ENCODE measurements at places on chromosomes 6 and 20.
A peak's percentile ranks its signal among the peaks of the same experiment; 100 is the strongest.

GRCh38 chr6:106069478-106069877 is 16.7 kb upstream of the PRDM1 start:
- peak; percentile 82 for DNase-seq

DNA sequence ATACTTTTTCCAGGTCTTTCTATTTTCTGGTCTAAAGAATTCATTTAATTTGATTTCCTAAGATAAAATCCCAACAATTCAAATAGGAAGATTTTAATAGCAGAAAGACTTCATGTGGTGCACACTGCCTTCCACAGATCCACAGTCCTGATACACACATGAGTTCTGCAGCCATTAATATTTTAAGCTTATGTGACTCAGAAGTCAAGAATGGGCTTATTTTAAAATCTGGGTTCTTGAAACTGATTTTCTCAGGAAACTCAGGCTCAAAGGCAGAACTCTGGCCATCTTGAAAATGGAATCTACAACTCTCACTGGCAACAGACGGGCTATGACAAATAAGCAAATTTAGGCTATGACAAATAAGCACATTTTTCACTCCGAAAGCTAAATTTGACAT is 88.2 kb downstream of the COL12A1 start:
- no peak for DNase-seq

DNA sequence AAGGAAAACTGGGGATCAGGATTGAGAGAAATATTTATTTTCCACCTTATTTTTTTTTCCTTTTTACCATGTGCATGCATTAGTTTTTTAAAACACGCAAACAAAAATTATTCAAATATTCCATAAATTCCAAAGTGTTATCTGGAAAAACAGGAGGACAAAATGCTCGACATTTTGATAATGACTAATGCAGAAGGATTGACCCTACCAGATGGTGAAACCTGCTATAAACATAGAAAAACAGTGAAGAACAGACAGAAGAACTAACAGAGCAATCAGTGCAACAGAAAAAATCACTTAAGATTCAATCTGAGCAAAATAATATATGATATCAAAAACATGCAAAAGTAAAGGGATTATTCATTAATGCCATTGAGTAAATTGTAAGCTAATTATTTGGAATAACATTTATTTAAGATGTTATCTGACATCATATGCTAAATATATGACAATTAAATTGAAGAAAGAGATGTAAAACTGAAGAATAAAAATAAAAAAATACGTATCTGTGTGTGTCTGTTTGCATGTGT is 218.4 kb downstream of the LMBRD1 start:
- DNase-seq = no peak

GRCh38 chr6:89023591-89024441 is 56.7 kb upstream of the PNRC1 start:
- no peak for DNase-seq

- no peak for DNase-seq
Measured at GRCh38 chr6:1091900-1092299, 220.0 kb upstream of the FOXQ1 start.

- DNase-seq = peak; percentile 76
Measured at GRCh38 chr6:27893836-27894807, 18.1 kb downstream of the OR2B2 start.

DNA sequence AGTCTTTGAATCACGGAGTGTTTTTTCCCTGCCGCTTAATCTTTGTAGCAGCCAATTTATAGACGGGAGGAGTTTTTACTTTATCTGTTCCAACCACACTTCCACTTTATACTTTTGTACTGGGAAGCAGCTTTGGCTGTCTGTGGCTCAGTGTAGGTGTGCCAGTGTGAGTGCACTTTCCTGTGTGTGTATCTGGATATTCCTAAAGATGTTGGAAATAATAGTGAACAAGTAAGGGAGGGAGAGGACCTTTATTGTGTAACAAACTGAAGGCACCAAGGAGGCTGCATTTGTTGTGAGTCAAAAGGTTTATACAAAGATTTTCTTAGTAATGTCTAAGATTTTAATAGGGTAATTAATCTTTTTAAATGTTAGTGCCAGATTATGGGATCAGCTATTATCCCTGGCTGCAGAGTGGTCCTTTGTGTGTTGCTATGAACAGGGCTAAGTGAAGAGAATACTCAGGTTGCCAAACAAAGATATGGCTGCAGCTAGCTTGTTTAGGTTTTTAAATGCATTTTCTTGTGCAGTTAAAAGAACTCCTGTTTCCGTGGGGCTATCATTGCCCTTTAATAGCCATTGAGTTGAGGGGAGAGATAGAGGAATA is 226.3 kb downstream of the RNF144B start:
- no peak for DNase-seq

GRCh38 chr6:135537741-135538301 is 40.3 kb upstream of the AHI1 start:
- DNase-seq = no peak

- DNase-seq = no peak
Measured at GRCh38 chr20:1041845-1042390, 39.8 kb upstream of the RSPO4 start.

DNA sequence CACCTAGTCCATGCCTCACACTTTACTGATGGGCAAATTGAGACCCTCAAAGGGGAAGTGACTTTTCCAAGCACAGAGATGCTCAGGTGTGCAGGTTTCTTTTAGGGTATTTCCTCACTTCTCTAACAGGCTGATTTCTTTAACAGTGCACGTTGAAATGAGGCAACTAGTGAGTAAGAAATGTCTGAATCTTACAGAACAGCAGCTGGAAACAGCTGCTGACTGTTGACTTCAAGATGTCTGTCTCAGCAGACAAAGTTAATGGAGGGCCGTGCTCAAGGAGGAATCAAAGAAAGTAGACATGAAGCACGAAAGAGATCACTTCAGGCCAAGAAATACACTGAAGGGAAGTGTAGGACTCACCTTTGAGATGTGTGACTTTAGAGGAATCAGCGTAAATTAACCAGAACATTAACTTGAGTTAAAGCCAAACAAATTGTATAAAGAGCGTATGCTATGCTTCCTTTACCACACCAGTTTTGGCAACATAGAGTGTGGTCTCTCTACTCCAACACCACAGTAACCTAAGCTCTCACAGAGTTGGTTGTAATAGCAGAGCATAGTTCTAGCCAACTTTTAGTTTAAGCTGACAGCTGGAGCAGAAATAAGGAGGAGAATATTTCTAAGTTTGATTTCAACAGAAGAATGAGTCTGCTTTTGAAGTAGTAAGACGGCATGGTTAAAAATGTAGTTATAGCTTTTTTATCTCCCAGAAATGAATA is 60.9 kb downstream of the SAMD3 start:
- no peak for DNase-seq

DNA sequence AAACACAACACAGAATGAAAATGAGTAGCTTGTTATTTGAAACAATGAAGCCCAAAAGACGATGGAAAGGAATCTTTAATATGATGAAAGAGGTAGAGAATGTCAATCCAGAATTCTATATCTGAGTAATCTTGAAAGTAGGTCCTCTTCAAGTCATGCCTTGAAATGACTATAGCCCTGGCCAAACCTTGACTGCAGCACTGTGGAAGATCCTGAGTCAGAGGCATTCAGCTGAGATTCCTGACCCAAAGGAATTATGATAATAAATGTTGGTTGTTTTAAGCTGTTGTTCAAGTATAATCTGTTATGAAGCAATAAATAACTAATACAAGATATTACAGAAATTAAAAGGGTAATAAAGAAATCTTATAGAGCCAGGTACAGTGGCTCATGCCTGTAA is 64.8 kb downstream of the IBTK start:
- DNase-seq = no peak

DNA sequence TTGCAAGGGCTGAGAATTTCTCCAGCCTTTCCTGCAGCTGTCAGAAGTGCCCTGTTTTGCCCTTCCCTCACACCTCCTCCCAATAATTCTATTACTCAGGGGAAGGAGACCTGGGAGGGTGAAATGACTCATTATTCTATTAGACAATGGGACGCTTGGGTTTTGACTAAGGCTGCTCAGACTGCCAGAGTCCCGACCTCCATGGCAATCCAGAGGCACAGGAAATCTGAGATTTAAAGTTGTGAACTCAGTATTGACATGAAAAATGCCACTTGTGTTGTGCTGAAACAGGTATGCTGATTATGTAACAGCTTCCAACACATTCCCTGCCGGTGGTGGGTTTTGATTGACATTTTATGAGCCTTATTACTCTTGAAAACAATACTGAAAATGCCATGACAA is 625.9 kb upstream of the FLRT3 start:
- no peak for DNase-seq

DNA sequence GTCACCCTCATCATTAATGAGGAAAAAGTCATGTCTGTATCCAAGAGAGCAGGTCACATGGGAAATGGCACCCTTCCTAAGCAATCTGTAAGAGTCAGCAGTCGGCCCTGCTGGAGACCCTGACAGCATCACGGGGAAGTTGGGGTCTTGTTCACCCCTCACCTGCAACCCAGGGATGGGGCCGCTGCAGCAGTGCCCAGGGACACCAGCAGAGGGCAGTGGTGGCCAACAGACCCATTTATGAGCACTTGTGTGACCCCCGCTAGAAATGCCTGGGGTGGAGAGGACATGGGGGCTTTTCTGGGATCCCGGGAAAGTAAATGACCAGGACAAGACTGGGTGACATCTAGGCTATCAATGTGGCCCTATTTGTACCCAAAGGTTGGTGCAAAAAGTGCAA is 35.9 kb downstream of the ANKRD60 start:
- no peak for DNase-seq

DNA sequence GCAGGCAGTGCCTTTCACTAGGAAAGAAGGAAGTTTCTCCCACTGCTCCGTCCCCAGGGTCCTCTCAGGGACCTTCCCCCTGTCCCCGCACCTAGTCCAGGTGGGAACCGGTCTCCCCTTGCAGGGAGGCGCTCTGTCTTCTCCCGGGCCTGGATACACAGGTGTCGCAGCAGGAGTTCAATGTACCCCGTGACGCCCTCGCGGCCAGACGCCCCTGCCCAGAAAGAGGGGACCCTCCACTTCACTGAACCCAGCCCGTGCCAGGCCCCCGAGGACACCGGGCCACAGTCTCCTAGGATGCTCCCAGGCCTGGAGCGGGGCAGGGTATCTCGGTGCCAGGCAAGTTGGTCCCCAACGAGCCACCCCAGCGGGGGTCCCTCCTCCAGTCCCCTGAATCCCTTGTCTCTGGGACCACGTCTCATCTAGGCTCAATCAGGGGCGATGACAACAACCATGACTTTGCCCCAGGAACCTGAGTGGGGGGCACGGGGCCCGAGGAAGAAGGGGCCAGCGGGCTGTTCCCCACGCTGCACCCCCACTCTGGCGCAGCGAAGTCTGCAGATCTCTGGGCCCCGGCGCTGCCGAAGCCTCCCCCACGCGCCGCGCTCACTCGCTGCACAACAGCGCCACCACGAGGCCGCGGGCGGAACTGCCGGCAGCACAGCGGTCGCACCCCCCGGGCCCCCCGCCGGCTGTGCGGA is 103.0 kb downstream of the EDN3 start:
- DNase-seq = no peak

DNA sequence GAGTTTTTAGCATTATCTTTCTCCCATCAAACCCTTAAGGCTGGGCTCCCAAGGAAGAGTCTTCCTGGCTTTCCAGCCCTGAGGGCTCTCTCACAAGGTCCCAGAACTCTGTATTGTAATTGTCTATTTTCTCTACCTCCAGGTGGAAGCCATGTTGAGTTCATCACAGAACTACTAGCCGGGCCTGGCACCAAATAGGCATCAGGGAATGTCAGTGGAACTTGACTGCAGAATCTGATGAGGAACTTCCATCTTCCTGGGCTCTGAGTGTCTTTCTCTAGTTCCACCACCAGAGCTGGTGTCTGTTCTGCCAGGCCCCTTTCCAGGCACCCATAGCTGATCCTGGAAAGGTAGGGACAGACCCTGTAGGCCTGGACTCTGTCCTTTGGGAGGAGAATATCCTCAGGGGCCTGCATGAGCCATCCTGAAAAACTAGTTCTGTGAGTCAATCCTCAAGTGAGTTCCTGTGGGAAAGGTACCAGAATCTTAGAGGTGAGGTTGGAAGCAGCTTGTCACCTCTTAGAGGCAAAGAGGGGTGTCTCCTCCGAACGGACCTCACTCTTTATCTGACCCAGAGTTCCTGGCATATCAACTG is 11.1 kb upstream of the TOP1 start:
- no peak for DNase-seq

- DNase-seq = no peak
Measured at GRCh38 chr6:136383268-136383937, 93.8 kb upstream of the BCLAF1 start.

DNA sequence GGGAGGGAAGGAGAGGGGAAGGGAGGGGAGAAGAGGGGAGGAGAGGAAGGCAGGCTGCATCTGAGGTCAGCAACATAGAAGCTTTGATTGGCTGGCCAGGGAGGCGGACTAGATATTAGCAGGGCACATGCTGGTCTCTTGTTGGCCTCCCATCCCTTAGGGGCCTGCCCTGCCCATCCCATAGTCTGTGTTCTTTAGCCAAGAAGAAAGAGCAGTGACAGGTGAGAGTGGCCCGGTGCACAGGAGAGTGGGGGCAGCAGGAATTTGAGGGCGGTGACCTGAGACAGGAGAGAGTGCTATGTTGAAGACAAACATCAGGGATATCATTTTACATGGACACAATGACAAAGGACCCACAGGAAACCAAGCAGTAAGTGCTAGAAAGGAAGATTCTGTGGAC is 413.5 kb downstream of the SYNE1 start:
- DNase-seq = no peak

- DNase-seq = no peak
Measured at GRCh38 chr6:5084360-5084780, 771 bp upstream of the PPP1R3G start.

DNA sequence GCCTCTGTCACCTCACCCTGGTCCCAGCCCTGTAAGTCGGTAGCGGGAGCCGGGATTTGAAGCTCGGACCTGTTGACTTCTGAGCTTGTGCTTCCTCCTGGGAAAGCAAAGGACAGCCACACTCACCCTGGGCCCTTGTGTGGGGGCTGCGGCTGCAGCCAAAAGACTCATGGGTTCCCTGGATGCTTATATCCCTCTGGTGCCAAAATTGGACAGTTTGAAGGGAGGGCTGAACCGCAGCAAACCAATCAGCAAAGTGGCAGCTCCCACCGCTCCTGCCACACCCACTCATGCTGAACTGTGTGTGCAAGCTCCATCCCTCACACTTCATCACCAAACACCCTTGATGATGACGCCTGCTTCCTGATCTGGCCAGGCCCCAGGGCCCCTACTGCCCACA is 3.9 kb upstream of the CCN5 start:
- DNase-seq = no peak

DNA sequence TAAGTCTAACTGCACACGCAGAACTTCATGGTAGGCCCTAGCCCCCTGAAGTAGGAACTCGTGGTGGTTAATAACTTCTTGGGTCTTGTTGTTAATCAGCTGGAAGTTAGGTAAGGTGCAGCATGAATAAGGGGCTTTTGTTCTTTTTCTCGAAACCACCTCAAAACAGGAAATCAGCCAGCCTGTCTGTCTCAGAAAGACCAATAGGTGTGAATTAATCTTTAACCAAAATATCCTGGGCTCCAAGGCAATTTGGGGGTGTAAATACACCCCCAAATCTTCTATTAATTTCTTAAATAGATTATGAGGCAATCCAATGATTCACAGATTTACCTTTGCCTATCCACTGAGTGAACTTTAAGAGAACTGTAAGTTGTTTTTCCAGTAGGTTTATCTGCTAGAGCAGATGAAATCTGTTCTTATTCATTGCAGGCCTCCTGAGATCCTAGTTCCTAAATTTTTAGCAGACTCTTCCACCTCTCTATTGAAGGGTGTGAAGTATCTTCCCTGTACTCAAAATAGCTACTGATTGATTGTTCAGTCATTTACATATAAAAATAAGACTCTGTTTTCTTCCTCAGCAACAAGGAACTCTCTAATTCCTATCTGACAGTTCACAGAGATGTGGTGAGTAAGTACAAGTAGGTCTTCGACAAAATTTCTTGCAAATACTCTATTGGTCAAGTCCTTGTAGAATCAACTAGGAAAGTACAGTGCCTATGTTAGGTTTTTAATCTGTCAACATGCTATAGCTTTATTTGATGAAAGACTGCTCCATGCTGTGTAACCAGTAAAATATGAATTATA is 427.1 kb upstream of the NOX3 start:
- no peak for DNase-seq
